ENCODE measurements at places on chromosomes 11 and 22.
A peak's percentile ranks its signal among the peaks of the same experiment; 100 is the strongest.

DNA sequence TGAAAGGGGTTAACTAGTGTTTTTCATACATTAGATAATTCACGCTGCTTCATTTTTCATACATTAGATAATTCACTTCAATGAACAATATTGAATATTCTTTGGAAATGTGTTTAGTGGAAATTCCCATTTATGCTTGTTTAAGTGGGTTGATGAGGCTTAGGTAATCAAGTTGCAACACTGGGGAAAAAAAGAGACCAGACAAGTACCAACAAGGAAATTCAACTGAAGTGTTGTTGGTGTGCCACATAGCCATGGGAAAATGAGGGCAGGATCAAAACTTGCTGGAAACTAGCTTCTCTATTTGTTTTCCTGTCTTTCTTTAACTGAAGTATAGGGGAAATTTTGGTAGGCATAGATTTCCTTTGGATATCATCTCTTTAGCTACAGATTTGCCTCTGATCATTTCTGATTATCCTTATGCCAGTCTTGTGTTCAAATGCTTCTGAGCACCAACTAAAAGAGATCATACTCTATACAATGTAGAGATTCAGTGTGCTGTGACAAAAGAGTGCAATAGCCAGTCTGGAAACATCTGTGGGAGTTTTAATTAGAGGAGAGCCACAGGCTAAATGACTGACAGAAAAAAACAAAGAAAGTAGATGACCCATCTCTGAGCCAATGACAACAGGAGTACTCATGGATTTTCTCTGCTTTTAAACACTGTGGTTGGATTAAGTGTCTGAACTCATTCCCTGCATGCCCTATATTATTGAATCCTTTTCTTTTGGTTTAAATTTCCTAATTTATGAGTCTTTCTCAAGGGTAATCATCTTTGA is 67.6 kb upstream of the CTSC start:
- no peak for DNase-seq

DNA sequence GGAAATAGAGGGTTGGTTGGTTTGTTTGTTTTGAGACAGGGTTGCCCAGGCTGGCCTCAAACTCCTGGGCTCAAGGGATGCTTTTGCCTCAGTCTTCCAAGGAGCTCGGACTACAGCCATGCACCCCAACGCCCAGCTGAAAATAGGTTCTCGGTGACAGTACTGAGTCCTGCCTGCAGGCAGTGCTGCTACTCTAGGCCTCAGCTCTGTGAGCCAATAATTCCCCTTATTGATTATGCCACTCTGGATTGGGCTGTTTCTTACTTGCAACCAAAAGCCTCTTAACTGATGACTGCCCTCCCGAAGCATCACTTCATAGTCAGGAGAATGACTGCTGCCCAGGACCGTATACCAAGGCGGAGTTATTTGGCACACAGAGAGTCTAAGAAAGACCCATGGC is 1.2 kb upstream of the C11orf16 start:
- no peak for DNase-seq

- DNase-seq, result peak; percentile 59
These were observed 26.9 kb upstream of the CD82 start for GRCh38 chr11:44538375-44539054.

- no peak for DNase-seq
These were observed 4.8 kb upstream of the CHRM1 start for GRCh38 chr11:62925745-62926679.

GRCh38 chr11:74694136-74694930 is 36.9 kb downstream of the CHRDL2 start:
- no peak for DNase-seq

GRCh38 chr11:105054723-105055493 is 9.8 kb upstream of the CARD16 start:
- no peak for DNase-seq

DNA sequence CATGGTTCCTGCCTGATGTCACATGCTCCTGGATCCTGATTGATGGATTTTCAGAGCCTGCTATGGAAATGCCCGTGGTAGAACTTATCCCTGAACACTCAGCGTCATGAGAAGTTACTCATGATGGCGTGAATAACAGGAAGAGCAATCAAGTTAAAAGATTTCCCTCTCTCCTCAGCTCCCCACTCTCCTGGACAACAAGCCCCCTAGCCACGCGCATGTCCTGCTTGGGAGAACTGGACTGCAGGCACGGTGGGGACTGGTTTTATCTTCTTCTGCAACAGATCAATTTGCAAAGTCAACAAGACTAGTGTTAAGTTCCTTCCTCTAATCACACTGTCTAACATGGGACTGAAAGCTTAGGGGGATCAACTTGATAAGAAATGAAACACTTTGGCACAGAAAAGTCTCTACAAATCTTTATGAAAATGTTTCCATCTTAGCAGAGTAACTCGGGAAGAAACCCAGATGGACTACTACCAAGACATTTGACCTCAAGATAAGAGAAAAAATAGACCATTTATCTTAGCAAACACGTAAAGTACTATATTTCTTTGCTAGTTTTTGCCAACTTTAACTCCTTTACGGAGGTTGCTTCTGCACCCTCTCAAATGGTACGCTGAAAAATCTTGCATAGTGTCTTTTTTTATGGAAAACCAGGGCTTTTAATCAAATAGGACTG is 27.6 kb downstream of the POU2AF1 start:
- no peak for DNase-seq

- DNase-seq, result no peak
These were observed 412.2 kb downstream of the INSC start for GRCh38 chr11:15526859-15527450.

DNA sequence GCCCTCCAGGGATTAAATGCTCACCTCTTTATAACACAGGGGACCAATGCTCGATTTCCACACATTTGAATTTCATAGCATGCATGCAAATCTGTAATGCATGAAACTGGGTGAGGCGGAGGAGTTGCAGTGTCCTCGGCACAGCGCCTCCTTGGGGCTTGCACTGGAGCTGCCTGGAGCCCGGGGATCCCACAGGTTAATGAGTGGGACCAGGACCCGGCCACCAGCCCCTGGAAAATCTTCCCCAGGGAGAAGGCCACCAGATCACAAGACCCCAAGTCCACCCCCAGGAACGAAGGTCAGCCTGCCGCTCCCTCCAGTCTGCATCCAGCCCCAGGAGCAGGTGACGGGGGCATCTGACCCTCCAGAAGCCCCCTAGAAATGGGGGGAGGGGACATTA is 119.1 kb downstream of the MN1 start:
- DNase-seq, result no peak

DNA sequence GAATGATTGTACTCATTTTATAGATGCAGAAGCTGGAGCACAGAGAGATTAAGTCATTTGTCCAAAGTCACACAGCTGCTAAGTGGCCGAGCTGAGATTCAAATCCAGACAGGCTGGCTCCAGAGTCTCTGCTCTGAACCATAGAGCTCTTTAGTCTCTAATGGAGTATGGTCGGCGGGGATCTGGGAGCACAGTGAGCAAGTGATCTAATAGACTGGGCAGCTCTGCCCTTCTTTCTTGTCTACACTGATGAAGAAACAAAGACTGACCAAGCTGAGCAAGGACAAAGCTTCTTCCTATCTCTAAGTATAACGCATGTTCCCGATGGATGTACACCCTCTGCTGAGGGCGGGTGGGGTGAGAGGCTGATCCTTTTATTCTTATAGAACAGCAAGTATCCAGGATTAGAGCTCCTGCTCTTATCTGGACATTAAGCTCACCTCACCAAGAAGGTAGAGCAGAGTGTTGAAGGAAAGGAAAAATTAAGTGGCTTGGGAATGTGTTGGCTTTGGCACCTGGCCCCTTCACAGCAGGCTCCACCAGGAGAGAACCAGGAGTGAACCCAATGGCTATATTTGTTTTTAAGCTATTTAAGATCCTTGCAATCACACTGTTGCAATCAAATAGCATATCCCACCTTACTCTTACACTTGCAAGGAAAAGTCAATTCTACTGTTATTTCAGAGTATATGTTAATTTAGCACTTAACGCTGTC is 68.7 kb downstream of the ETS1 start:
- DNase-seq, result peak; percentile 63

- no peak for DNase-seq
These were observed 3.1 kb upstream of the RAG2 start for GRCh38 chr11:36601155-36601554.

GRCh38 chr11:117884994-117885393 is 8.5 kb upstream of the FXYD6 start:
- peak; percentile 24 for DNase-seq

- DNase-seq, result peak; percentile 72
These were observed 37.0 kb upstream of the DNAJB7 start for GRCh38 chr22:40898850-40899357.

DNA sequence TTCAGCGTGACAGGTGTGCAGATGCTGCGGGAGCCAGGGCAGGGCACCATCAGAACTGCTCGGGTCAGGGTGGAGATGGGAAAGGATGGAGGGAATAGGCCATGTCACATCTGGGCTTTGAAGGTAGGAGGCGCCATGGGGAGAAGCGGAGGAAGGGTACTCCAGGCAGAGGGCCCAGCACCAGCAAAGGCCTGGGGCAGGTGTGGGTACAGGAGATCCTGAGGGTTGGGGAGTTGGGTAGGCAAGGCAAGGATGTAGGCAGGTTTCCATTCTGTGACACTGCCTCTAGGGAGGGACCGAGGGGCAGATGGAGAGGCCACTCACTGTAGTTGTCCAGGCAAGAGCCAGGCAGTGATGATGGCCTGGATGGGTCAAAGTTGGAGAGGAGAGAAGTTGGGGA is 8.5 kb downstream of the EMID1 start:
- no peak for DNase-seq

DNA sequence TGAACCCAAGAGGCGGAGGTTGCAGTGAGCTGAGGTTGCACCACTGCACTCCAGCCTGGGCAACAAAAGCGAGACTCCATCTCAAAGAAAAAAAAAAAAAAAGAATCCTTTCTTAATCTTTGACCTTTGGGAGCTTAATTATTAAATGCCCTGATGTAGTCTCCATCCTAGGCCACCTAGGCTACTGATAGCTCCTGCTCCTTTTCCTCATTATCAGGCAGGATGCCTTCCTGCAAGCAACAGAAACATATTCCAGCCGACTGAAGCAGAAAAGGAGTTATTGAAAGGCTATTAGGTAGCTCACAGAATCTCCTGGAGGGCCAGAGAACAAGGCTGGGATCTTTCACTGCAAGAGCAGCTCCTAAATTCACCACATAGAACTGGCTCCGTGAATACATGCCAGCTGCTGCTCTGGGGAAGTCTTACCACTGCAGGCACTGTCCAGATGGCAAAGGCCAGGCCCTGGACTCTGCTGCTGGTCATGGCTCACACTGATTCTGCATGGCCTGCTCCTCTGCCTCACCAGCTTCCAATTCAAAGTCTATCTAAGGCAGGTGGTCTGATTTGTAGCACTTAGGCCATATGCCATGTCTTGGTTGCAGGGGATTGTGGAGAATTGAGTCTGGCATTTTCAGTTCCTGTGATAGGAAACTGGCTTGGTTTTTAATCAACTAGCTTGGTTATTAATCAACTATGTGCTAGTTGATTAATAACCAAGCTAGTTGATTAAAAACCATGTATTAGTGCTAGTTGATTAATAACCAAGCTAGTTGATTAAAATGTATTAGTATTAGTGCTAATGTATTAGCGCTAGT is 26.0 kb upstream of the POLD3 start:
- no peak for DNase-seq

DNA sequence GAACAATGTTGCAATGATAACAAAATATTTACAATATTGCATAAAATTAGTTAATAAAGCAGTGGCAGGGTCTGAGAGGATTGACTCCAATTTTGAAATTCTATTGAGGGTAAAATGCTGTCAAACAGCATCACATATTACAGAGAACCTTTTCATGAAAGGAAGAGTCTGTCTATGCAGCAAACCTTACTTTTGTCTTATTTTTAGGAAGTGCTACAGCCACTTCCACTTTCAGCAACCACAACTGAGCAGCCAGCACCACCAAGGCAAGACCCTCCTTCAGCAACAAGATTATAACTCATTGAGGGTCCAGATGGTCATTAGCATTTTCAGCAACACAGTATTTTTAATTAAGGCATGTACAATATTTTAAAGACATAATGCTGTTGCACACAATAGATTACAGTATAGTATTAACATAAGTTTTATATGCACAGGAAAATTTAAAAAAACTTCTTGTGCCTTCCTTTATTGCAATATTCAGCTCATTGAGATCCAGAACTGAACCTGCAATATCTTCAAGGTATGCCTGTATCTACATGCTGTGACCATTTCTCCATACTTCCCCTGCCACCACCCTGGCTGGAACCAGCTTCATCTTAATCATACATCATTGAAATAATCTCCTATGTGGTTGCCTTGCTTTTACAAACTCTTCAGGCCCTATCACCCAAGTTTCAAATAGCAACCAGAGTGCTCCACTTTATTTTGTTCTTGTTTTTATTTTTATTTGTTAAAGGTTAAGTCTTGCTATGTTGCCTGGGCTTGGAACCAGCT is 711.2 kb downstream of the KCNA4 start:
- no peak for DNase-seq

DNA sequence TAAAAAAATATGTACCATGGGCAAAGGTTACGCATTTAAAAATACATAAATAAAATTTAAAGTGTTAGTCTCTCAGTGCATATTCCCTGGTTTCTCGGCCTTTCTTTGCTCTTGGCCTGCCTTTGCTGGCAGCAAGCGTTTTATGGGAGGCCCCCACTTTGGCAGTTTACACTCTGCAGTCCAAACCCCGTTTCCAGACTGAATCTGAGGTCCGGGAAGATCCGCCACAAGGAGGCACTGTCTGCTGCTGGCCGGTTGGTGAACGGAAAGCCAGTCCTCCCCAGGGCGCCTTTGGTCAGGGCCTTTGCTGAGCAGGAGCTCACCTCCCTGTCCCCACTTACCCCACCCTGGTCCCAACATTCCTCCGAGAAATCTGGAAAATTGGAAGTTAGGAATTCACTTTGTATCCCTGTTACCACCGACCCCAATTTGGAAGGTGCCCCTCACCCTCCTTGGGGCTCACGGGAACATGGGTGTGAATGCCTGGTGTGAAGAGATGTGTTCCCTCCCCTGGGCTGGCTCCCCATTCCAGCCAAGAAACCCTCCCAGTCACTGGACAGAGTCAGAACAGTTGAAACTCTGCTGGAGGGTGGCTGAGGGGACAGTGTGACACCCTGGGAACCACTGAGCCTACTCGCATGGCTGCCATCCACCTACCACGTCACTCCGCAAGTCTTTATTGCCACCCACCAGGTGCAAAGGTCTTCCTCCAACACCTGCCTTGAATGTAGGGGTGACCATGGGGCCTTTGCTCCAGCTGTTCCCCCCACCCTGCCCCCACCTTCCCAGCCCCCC is 9.4 kb upstream of the SF1 start:
- peak; percentile 32 for DNase-seq

- no peak for DNase-seq
These were observed 15.1 kb downstream of the SYNGR1 start for GRCh38 chr22:39364714-39365491.

DNA sequence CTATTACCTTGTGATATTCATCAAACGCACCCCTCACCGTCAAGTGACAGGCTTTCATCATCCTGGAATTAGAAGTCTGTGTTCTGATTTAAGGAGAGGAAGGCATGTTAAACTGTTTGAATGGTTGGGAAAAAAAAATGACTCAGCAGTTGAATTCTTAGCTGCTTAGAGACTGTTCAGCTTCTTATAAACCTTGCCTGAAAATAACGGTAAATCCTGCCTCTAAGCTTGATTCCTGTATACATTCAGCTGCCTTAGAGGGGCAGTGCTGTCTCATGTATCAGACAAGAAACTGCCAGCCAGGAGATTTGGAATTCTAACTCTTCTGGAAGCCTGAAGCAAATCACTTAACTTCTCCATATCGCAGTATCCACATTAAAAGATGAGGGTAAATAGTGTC is 437.4 kb downstream of the JRKL start:
- DNase-seq, result peak; percentile 22

GRCh38 chr22:35834061-35834460 is 116.4 kb downstream of the APOL5 start:
- DNase-seq, result no peak

- DNase-seq, result no peak
These were observed 819 bp upstream of the KCNQ1OT1 start for GRCh38 chr11:2700415-2701211.
